Neuronal stem cell (in vitro differentiated cells): ENCODE measurements at places on chromosomes 3 and 15.
A peak's percentile ranks its signal among the peaks of the same experiment; 100 is the strongest.

DNA sequence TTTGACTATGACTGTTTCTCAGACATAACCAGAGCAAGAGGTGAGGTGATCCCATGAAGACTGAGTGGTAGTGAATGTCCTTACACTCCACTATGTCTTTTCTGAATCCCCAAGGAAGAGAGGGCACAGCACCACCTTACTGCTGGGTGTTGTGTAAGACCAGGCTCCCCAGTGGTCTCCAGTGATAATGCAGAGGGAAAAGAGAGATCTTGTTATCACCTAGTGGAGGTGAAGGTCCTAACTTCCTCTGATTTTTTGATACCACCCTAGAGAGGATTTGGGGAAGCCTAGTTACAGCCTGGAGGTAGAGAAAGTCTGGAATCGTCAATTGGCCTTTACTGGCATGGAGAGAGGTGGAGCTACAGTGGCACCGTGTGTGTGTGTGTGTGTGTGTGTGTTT, 288.0 kb upstream of the BCHE start:
- no peak overlapping the region for H3K4me3 ChIP-seq
- H3K27me3 ChIP-seq, result no peaks in the 10 kb centered on the region
- H3K4me1 ChIP-seq, result no peaks in the 10 kb centered on the region
- no peak for DNase-seq
- no peak overlapping the region for H3K27ac ChIP-seq

DNA sequence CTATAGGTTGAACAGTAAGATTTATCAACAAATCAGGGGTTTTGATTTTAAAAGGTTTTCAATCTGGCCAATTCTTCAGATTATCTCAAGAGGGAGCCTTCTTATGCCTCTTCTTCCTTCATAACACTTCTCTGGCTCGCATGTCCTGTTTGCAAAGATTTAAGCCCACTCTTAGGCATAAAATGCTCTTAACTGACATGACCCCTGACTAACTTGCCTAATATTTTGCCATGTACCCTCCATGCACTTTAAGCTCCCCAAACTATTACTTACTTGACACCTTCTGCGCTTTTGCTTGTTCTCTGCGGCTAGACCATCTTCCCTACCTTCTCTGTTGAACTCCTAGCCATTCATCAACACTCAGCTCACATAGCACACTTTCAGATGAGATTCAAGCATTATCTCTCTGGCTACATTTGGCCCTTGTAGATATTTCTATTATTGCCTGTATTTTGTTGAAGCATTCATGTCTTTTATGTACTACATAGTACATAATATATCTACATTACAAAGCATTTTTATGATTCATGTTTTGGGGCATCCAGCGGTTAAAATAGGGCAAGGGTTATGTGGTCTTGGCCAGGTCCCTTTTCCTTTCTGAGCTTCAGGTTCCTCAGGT, 1.0 kb upstream of the ARIH1 start:
- H3K4me3 ChIP-seq, result peak overlapping the region; percentile 96
- peaks cover 31% of the 10 kb centered on the region for H3K36me3 ChIP-seq
- peak; percentile 14 for DNase-seq
- peak overlapping the region; percentile 92 for H3K27ac ChIP-seq
- H3K4me1 ChIP-seq, result peaks cover 3% of the 10 kb centered on the region
- H3K27me3 ChIP-seq, result no peaks in the 10 kb centered on the region

DNA sequence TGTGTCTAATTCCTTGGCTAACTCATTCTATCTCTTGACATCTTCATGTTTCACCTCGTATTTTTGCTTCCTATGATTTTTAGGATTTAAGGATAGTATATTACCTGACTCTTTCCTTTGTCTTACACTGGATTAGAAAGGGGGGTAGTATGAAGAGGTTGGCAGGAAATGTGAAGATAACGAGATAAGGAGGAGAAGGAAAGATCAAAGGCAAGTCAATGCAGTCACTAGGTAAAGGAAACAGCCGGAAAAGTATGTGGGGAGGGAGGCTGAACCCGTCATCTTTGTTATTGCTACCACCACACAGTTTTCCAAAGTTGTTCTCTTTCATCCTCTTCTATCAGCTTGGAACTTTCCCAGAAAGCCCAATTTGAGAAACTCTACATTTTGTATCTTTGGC, 90.6 kb downstream of the SLC9A9 start:
- H3K4me1 ChIP-seq, result peaks cover 4% of the 10 kb centered on the region
- no peak for DNase-seq

- no peaks in the 10 kb centered on the region for H3K27me3 ChIP-seq
- no peak overlapping the region for H3K4me3 ChIP-seq
- DNase-seq, result no peak
Observed at GRCh38 chr3:48945432-48945831, 26.8 kb downstream of the ARIH2 start.

DNA sequence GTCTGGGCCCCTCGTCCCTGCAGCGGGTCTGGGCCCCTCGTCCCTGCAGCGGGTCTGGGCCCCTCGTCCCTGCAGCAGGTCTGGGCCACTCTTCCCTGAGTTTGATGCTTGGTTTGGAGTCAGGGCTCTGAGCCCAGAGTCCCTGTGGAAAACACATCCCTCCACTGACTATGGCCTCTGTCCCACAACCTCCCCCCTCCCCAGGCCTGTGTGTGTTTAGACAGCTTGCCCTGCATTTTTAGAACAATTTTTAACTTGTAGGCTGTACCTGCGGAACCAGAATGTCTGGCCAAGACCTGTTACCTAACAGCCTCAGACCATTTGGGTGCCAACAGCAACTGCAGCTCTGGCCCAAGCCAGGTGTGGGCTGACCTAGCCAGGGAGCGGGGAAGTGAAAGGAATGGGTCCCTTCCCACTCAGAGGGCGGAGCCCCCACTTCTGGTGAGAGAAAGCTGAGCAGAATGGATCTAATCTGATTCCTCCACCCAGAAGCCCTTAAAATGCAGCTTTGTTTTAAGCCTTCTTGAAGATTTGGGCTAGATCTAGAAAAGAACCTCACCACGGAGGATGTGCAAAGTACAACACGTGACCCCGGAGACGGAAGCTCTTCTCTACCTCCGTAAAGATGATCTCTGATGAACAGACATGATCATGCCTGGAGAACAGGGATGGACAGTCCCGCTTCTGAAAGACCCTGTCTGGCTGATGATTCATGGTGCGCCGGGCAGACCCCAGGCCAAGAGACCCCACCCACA, 60.5 kb upstream of the TFRC start:
- H3K36me3 ChIP-seq, result no peaks in the 10 kb centered on the region
- no peak overlapping the region for H3K27ac ChIP-seq
- peaks cover 1% of the 10 kb centered on the region for H3K4me1 ChIP-seq
- no peaks in the 10 kb centered on the region for H3K27me3 ChIP-seq
- no peak overlapping the region for H3K4me3 ChIP-seq

- DNase-seq, result no peak
- no peak overlapping the region for H3K27ac ChIP-seq
- H3K4me1 ChIP-seq, result no peaks in the 10 kb centered on the region
- no peaks in the 10 kb centered on the region for H3K27me3 ChIP-seq
Observed at GRCh38 chr3:149180057-149180573, 41.5 kb downstream of the CP start.

DNA sequence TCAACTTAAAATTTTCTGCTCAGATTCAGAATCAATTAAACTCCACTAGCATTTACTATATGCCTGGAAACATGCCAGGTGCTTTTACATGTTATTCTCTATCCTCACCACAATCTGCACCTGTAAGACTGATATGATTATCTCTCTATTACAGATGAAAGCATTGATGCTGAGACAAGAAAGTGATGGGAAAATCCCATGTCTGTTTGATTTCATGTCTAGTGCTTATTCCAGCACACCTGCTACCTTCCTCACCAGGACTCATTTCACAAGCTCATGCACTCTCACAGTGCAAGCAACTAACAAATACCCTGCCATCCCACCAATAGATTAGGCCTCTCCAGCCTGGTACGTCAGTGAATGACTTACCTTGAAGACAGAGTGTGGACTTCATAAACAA, 25.0 kb upstream of the BCL6 start:
- H3K4me3 ChIP-seq, result no peak overlapping the region
- no peaks in the 10 kb centered on the region for H3K27me3 ChIP-seq
- DNase-seq, result no peak
- no peaks in the 10 kb centered on the region for H3K4me1 ChIP-seq
- no peak overlapping the region for H3K27ac ChIP-seq
- no peaks in the 10 kb centered on the region for H3K36me3 ChIP-seq

- peaks cover 3% of the 10 kb centered on the region for H3K4me1 ChIP-seq
- H3K27ac ChIP-seq, result no peak overlapping the region
- no peaks in the 10 kb centered on the region for H3K36me3 ChIP-seq
- H3K4me3 ChIP-seq, result no peak overlapping the region
- no peak for DNase-seq
- no peaks in the 10 kb centered on the region for H3K27me3 ChIP-seq
Observed at GRCh38 chr3:194906229-194906629, 220.5 kb downstream of the FAM43A start.

DNA sequence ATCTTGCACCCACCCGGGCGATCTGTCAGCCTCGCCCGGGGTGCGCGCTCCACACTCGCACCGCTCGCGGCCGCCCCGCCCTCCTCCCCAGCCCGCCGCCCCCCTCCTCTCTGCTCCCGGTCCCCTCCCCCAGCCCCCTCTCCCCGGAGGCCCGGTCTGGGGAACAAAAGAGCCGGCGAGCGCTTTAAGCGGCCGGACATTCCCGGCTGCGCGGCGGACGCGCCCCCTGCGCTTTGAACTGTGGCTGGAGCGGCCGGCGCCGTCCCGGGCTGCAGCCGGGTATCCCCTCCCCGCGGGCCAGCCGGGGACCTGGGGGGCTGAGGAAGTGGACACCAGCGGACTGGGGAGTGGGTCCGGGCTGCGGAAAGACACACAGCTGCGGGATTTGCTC, at the start of gene IGDCC3:
TSS of gene IGDCC3 (minus strand) at position 27 of the 391 bp plus-strand sequence. CDS start 214 bp downstream, outside the sequence.
- H3K36me3 ChIP-seq, result peaks cover 6% of the 10 kb centered on the region
- H3K4me3 ChIP-seq, result peak within 1 kb of the TSS; percentile 89

DNA sequence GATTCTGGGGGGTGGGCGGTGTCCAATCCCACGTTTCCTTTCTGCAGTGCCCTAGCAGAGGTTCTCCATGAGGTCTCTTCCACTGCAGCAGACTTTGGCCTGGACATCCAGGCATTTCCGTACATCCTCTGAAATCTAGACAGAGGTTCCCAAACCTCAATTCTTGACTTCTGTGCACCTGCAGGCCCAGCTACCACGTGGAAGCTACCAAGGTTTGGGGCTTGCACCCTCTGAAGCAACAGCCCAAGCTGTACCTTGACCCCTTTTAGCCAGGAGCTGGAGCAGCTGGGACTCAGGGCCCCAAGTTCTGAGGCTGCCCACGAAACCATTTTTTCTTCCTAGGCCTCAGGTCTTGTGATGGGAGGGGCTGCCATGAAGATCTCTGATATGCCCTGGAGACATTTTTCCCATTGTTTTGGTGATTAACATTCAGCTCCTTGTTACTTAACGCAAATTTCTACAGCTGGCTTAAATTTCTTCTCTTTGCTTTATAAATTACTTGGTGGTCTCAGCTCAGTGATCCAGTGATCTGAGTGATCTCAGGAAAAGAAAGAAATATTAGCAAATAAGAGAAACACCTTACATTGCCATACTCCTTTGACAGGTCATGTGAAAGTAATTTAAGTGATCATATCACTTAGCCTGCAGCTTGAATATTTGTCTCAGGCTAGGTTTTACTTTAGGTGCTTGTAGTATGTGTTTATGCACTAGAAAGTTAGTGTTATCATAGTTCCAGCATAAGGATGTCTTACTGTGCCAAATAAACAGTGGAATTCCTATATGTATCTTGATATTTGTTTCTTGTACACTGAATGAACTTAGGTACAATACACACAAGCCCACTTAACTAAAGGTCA, 3.0 kb downstream of the SNAP23 start:
- no peak for DNase-seq
- H3K36me3 ChIP-seq, result peaks cover 15% of the 10 kb centered on the region
- H3K27ac ChIP-seq, result no peak overlapping the region
- H3K4me1 ChIP-seq, result peaks cover 5% of the 10 kb centered on the region
- H3K4me3 ChIP-seq, result no peak overlapping the region

DNA sequence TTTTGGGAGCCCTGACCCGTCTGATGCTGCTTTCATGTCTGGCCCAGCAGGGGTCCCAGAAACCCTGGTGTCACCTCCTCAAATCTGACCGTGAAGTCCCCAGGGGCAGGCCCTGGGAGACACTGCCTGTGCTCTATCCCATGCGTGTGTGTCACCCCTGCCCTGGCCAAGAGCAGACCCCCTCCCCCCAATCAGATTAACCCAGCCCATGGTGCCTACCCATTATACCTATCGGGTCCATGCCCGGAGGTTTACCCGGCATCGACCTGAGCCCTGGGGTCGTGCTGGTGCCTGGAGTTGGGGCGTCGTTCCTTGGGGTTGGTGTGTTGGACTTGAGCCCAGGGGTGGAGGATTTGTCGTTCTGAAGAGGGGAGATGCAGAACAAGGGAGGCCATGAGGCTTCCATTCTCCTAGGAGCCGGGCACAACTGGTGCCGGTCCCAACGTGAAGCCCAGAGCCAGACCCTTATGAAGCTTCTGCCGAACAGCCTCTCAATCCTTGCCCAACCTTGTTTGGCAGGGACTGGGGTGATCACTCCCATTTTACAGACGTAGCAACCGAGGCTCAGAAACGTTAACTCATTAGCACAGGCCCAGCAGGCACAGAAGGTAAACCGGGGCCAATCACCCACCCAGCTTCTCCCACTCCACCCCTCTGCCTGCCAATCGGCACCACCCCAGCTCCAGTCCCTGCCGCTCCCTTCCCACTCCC, 39.6 kb downstream of the TLE3 start:
- no peaks in the 10 kb centered on the region for H3K27me3 ChIP-seq
- DNase-seq, result no peak
- no peak overlapping the region for H3K4me3 ChIP-seq
- H3K27ac ChIP-seq, result no peak overlapping the region

DNA sequence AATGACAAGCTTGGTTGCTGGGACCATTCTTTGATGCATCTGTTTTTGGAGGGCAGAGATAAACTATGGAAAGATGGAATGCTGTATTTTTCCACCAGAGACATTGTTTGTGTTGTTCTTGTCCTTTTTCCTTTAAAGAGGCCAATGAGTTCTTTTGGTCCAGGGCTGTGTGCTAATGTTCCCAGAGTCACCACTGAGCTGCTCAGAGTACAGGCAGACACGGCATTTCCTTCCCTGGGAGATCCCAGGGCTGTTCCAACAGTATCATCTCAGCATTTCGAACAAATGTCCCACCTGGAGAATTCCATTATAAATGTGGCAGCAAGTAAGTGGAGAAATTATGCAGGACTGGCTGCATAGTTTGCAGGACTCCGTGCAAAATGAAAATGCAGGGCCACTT, 190.6 kb downstream of the IL20RB start:
- DNase-seq, result no peak
- no peak overlapping the region for H3K4me3 ChIP-seq
- no peaks in the 10 kb centered on the region for H3K4me1 ChIP-seq
- no peak overlapping the region for H3K27ac ChIP-seq

GRCh38 chr15:72112116-72112515, 5.8 kb downstream of the MYO9A start:
- no peak for DNase-seq
- H3K4me3 ChIP-seq, result no peak overlapping the region
- H3K27me3 ChIP-seq, result no peaks in the 10 kb centered on the region
- H3K4me1 ChIP-seq, result no peaks in the 10 kb centered on the region
- H3K36me3 ChIP-seq, result no peaks in the 10 kb centered on the region
- H3K27ac ChIP-seq, result no peak overlapping the region
